ENCODE measurements at places on chromosomes 2 and 18.

DNA sequence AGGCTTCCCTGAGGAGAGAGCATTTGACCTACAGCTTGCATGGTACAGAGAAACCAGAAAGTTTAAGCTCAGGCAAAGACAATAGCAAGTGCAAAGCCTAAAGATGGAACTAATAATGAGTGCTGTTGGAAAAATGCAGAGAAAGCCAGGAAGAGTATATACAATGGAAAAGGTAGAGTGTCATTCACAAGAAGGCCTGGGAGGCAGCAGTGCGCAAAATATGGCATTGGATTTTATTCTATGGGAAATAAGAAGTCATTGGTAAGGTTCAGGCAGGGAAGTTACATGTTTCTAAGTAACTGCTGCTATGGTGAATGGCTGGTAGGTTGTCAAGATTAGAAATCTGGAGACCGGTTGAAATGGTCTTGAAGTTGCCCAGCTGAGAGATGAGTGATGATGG is 2167.3 kb upstream of the CELF4 start:
- DNase-seq: no peak

DNA sequence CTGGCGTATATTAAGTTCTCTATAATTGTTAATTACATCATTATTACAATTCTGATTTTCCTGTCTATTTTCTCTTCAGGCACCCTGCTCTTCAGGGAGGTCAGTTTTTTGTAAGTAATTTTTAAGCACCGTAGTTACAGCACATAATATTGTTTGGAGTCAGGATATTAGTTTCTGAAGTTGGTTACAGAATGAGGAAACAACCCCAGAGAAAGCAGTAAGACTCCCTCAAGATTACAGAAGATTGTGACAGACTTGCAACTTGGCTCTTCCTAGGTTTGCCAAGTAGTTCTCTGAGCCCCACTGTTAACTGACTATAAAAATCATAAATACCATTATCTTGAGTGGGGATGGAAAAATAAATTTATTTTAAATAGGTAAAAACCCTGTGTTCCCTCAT is 921 bp downstream of the RPE start:
- DNase-seq: no peak

DNA sequence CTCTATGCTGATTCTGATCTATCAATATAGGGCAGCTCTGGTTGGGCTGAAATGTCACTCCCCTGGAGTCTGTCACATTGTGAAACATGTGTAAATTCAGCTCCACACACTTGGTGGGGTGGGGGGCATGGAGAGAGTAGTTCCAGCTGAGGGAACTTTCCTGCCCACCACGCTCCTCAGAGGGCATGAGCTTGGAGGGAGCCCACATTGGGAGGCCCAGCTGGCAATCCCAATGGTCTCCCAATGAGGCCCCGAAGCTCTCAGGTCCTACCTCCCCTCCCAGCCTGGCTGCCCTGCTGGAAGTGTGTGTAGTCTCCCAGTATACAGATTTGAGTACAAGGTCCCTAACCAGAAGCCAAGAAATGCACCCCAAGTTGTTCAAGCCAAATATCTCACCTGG is 31.5 kb downstream of the GYPC start:
- no peak for DNase-seq

DNA sequence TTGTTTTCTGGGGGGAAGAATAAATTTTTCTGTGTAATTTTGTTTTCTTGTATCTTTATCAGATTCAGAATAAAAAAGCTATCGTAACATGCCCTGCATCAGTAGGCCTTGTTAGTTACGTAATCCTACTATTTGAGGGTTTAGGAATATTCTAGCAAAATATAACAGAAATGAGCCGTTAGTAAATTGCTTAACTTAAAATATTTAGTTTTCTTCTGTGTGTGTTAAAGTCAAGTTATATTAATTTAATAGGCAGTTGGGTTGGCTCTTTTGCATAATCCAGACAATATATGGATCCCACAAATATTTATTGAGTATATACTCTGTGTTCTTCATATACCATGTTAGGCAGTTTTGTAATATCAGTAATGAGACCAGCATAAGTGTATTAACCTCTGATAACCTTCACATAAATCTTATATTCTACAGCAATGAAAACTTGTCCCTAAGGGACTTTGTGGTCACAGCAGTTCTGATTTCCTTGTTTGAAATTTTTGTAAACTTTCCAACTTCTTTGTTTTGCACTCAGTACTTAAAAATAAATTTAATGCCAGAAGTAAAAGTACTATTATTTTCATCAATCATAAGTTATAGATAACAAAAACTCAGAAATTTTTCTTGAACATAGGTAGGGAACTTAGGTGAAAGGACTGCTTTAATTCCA is 151.9 kb downstream of the FMNL2 start:
- no peak for DNase-seq

DNA sequence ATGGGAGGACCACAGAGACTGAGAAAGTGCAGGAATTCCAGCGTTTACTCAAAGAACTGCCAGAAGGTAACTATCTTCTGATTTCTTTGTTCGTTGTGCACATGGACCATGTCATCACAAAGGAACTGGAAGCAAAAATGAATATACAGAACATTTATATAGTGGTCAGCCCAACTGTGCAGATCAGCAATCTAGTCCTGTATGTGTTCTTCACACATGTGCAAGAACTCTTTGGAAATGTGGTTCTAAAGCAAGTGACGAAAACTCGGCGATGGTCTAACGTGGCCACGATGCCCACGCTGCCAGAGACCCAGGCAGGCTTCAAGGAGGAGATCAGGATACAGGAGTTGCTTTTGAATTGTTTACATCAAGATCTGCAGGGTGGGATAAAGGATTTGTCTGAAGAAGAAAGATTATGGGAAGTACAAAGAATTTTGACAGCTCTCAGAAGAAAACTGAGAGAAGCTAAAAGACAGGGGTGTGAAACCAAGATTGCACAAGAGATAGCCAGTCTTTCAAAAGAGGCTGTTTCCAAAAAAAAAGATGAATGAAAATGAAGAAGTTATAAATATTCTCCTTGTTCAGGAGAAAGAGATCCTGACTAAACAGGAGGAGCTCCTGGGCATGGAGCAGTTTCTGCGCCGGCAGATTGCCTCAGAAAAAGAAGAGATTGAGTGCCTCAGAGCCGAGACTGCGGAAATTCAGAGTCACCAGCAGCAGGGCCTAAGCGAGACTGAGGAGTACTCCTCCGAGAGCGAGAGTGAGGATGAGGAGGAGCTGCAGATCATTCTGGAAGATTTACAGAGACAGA is 8.3 kb upstream of the CHST10 start:
- no peak for DNase-seq

DNA sequence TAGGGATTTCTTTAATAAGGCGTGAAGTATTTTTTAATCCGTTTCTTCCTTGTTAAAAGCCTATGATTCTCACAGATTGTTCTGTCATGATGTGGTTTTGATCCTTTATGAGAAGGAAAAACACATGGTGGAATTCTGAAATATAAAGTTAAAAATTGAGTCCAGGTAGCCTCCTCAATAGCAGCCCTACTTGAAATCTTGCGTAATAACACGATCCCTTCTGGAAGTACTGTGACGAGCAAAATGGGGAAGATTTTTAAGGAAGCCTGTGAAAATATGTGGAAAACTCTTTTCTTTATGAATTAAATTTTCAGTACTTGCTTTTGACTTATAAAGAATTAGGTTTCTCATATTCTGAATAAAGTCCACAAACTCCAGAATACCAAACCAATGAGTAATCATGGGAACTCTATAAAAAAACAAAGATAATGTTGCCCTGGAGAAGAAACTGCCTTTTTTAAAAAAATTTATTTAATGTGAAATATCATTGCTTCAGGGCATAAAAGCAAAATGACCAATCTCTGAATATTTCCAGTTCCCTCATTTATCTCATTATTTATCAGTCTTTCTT is 476.4 kb upstream of the ZEB2 start:
- DNase-seq: no peak

DNA sequence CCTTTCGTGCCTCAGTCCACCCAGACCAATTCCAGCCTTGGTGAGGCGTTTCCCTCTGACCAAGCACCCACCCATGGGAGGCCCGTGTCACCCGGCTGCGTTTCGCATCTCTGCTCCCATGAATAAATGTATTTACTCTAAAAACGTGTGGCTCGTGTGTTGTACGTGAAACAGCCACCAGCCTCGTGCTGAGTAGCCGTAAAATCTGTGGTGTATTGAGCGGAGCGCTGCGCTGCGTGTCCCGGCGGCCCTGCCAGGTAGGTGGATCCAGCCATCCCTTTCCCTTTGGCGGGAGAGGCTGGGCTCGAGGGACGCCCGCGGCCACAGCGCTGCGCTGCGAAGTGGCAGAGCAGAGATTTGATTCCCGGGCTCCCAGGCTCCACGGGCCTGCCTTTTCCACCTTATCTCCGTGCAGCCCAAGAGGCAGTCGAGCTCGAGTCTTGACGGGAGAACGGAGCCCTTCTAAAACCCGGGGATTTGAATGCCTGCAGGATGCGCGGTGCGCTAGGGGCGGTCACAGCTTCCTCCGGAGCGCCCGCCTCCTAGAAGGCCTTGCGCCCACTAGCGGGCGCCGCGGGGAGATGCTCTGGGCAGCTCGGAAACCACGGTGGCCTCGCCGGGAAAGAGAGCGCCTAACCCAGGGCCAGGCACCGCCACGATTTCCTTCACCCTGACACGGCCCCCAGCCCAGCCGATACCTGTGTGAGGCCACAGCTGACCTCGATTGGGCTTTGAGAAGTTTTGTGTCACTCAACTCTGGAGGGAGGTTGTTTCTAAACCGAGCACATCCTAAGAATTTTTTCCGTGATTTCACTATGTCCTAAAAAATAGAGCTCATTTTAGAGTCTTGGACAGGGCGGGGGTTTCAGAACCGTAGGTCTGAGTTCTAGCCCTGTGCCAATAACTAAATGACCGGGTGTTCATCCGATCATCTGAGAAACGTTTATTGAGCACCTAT is 3.9 kb upstream of the PSMD1 start:
- DNase-seq: peak; percentile 82

- peak; percentile 46 for DNase-seq
Measured at GRCh38 chr2:108412995-108413710, 35.4 kb downstream of the SULT1C4 start.

GRCh38 chr2:174337337-174338146 is 2.8 kb downstream of the SP9 start:
- DNase-seq: no peak

DNA sequence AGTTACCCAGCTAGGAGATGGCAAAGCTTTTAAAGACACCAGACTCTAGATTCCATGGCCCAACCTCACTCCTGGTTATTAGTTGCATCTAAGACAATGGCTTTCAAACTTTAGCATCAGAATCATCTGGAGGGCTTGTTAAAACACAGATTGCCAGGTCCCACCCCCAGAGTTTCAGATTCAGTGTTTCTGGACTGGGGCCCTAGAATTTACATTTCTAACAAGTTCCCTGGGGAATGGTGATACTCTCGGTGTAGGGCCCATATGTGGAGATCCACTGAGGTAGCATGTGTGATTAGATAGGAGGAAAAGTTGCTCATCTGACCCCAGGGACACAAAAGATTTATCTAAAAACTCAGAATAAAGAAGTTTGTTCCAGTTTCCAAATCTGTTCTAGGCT is 14.5 kb upstream of the TTR start:
- no peak for DNase-seq

DNA sequence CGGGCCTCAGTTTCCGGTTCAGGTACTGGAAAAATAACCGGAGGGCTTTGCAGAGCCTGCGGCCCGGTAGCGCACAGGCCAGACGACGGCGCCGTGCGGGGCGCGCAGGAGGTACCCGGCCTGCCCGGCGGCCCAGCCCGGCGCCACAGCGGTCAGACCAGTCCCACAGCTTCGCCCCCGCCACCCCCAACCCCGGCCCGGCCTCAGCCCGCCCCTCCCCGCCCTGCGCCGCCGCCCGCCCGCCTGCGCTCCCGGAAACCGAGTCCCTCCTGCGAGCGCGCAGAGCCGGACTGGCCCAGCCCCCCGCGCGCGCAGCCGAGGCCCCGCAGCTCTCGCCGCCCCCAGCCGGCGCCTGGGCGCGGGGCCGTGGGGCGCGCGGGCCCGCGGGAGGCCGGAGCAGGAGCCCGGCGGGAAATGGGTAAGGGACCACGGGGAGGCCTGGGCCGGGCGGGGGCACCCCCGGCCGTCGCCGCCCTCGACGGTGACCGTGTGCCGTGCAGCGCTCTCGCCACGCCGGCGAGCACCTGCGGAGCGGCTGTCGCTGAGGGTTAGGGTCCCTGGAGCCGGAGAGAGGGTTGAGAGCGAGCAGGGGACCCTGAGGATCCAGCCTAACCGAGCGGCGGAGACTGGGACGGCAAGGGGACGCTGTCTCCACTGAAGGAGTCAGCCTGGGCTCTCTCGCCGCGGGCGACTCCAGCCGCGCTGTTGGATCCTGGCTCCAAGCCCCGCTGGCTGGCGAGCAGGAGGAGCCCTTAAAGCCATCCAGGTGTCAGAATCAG is 16.5 kb upstream of the PSD4 start:
- DNase-seq: peak; percentile 88

GRCh38 chr2:39629646-39630045 is 36.1 kb upstream of the TMEM178A start:
- no peak for DNase-seq

- DNase-seq: no peak
Measured at GRCh38 chr2:66596256-66596655, 161.3 kb downstream of the MEIS1 start.

DNA sequence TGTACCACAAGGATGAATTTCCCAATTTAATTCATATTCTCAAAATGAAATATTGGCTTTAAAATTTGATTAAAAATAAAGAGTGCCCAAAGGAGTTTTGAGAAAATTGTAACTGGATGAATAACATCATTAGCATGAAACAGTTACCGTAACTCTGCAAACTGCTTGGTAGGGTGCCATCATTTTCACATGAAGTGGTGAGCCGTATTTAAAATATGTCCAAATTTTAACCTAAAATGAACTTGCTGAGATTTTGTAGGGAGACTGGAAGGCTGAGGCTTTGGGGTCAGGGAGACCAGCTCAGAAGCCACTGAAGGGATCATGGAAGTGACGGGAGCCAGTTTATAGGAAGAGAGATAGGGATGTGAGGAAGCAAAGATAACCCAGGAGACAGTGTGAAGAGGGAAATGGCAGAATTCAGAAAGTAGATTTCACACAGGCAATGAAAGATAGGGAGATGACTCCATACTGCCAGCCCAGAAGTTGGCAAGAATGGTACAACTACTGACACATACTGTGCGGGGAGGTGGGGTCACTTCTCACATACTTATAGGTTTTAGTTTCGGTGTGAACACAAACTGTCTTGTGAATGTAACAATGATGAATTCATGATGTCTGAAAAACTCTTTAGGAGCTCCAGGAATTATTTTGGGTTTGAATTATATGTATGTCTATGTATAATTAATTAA is 53.8 kb downstream of the EFEMP1 start:
- DNase-seq: no peak

DNA sequence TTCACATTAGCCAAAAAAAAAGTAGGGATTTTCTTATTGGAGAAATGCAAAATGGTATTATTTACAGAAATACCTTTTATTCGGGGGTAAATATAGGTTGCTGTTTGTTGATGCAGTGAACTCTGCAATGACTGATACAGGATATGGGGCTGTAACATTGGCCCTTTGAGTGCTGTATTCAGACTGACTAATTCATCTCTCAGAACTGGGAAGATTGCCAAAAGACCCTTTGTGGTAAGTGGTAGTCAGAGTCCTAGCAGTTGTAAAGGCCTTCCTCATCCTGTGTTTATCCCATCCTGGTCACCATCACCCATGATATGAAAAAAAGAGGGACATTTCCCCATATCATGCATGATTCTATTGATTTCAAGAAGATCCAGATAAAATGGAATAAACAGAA is 14.0 kb upstream of the DCC start:
- DNase-seq: no peak

Data from Caco-2 (cell line).